ENCODE measurements at places on chromosomes 6 and 20.
A peak's percentile ranks its signal among the peaks of the same experiment; 100 is the strongest.

DNA sequence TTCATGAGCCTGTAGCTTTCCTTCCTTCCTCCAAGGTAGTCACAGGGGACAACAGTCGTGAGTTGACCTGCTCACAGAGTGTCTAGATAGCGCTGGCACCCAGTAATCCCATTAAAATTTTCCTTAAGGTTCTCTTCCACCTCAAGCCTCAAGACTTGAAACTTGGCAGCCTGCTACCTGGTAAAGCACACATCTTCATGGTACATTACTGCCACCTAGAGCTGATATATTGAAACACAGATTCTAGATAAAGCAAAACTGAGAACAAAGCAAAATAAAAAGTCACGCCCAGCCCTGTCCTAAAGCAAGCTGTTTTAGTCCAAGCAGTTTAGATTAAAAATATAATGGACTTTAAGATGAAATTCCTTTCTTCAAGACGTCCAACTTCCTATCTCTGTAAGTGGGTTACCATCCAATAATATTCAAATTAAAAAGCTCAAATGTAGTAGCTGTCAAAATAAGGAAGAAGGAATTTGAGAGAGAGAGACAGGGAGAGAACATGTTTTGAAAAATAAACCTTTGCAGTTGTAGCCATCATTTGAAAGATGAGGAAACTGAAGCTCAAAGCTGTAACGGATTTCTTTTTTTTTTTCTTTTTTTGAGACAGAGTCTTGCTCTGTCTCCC, 50.7 kb upstream of the CD83 start:
- peak; percentile 59 for DNase-seq

DNA sequence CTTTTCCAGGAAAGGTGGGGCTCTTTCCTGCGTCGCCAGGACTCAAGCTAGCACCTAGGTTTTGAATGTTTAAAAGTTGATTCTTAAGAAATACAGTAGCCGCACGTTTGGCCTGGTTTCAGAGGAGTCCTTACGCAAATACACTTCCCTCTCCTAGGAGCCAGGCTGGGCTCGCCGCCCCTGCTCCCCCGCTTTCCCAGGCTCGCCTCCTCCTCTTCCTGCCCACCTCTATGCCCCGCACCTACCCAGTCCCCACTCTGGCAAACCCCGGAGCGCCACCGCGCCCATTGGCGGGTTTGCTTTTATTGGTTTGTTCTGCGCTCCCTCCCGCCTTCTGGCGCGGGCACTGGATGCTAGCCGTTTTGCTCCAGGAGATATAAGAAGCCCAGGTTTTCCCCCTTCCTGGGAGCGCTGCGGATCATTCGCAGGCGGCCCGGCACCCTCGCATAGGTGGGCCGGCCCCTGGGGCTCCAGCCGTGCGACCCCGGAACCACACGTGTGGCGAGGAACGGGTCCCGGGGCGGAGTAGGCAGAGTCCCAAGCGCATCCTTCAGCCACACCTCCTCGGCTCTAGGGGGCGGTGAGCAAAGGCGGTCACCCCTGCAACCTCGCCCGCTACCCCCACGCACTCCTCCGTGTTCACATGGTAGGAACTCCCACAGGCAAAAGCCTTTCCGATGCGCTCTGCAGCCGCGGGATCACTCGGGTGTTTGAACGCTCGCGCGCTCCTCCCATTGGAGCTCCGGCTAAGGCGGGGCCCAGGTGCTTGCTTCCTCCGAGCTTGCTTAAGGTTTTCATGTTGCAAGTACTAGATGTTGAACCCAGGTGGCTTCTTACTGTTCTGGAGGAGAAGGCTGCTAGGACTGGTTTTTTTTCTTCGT, 119.0 kb downstream of the RTN4IP1 start:
- peak; percentile 36 for DNase-seq

GRCh38 chr6:124964764-124965105, 2.5 kb downstream of the RNF217 start:
- DNase-seq = no peak

- DNase-seq = peak; percentile 96
Observed at GRCh38 chr20:38418509-38419204, 16.5 kb downstream of the SNHG17 start.

DNA sequence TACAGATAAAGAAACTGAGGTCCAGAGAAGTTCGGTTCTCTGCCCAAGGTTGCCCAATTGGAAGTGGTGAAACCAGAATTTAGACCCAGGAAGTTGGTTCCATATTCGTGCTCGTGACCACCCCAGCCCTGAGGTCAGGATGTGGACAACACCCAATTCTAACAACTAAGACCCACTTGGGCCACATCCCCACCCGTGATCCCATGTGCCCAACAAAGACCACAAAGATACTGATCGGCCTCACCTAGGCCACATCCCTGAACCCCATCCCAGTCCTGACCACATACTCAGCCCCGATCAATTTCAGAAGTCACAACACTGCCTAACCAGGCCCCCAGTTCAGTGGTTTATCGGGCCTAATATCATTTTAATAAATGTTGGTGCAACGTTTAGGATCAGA, 138.4 kb downstream of the PREX1 start:
- no peak for DNase-seq

GRCh38 chr20:44646023-44646640, 5.4 kb downstream of the ADA start:
- no peak for DNase-seq

- no peak for DNase-seq
Observed at GRCh38 chr20:890666-891057, 25.5 kb downstream of the ANGPT4 start.

DNA sequence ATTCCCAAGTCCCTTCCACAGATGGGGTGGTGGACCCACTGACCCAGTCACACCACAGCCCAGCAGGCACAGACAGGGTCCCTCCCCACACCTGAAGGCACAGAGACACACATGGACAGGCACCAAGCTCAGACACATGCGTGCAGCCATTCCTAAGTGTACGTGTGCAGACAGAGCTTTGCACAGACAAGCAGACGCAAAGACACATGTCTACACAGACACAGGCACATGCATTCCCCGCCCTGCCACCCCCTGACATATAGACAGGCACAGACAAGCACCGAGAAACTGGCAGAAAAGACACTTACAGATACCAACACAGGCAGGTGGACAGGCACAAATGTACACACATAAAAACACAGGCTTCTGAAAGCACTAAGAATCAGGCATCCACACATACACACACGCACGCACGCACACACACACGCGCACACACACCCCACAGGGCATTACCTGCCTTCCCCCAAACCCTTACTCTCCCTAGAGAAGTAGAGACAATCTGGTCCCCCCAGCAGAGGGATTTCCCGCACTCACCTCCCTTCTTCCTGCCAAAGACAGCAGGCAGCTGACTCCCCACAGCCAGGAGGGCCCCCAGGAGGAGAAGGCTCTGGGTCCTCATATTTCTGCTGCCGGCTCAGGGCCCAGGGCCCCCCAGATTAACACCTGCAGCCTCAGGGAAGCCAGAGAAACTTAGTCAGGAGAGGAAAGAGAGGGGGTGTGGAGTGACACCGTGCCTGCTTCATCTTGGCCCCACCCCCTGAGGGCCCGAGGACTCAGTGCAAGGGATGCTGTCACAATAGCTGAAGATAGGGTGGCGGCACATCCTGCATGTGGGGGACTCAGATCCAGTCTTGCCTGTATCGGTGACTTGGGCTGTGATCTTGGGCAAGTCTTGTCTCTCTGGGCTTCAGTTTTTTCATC, at the start of gene WFDC5:
Gene WFDC5 (minus strand): TSS at position 710 of the 921 bp plus-strand sequence. CDS start 91 bp downstream, at position 619.
- DNase-seq = no peak

DNA sequence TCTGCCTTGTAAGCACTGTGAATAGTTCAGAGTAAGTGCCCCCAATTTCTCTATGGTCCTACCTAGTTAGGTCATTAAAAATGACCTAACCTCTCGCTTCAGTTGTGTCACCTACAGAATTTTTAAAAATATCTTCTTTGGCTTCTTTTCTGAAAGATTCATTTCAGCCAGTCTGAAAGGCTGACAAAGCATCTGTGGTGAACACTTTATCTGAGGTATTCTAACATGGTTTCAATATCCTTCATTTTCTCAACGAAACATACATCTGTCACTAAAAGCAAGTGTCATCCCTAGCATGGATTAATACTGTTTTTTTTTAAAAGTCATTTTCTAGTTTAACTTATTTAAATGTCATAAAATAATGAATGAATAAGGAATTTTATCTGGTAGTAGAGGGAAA, 5.1 kb downstream of the DPM1 start:
- DNase-seq = no peak

DNA sequence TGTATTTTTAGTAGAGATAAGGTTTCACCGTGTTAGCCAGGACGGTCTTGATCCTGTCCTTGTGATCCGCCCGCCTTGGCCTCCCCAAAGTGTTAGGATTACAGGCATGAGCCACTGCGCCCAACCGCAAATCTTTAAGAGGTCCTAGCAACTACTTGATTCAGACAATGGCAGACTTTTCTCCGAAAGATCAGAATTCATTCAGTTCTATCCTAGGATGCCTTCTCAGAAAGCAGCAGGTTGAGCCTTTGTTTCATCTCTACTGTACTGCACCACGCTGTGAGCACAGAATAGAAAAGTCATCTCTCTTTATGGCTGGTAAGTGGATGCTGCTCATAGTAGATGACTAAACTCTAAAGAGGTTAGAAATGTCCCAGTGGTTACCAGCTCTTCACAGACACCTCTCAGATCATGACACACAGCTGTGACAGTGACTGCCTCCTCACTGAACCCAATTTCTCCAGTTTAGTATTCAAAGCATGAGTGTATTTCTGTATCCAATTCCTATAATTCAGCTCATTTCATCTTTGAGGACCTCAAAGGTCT, 6.0 kb upstream of the HSF2 start:
- DNase-seq = no peak

GRCh38 chr20:33252460-33252859, 16.7 kb downstream of the BPIFA1 start:
- no peak for DNase-seq

- DNase-seq = no peak
Observed at GRCh38 chr20:16209951-16210361, 363.3 kb downstream of the KIF16B start.

DNA sequence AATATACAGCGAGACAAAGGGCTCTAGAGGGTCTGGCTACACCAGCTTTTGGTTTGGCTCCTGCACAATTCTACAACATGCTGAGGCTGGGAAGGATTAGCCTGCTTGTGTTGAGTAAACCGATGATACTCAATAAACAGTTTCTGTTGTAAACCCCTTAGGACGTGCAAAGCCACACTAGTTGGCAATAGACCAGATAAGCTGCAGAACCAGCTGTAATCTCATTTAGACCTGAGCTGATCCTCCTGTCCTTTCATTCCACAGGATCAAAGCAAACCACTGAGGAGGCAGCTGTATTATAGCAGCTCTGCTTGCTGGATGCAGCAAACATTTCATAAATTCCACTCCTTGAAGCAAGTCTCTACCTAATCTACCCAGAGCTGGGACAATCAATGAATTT, 79.7 kb downstream of the MMS22L start:
- DNase-seq = peak; percentile 74

GRCh38 chr6:82410151-82410648, 46.6 kb downstream of the TPBG start:
- no peak for DNase-seq

DNA sequence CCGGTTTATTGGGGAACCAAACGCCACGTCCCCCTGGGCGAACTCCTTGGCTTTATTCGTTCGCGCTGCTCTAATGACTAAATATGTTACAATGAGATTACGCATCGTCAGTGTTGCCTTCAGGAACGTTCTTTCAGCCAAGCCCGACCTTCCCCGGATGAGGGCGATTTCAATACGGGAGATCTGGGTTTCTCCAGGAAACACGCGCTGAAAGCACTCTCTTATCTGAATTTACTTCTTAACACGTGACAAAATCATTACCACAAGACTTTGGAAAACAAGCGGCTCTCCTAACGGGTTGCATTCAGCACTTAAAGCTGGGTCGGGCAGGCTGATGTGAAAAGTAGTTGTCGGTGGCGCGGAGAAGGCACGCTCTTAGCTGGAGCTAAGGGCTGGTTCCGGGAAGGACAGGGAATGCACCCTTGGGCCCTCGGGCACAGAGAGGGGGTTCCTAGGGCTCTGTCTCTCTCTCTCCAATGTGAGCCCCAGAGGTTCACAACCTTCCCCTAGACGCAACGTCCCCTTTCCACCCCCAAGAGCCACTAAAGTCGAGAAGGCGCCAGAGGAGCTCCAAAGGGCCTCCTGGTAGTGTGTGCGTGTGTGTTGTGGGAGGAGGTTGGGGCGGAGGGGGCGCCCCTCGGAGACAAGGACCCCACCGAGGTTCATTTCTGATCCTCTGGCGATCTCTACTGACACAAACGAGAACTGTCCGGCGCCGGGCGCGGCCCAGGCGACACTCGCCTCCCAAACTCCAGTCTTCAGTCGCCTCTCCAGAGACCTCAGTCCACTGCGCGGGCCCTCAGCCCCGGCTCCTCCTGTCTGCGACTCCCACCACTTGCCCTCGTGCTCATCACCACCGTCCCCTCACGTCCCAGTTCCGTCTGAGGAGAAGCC, 7.1 kb upstream of the NKX2-2 start:
- no peak for DNase-seq

DNA sequence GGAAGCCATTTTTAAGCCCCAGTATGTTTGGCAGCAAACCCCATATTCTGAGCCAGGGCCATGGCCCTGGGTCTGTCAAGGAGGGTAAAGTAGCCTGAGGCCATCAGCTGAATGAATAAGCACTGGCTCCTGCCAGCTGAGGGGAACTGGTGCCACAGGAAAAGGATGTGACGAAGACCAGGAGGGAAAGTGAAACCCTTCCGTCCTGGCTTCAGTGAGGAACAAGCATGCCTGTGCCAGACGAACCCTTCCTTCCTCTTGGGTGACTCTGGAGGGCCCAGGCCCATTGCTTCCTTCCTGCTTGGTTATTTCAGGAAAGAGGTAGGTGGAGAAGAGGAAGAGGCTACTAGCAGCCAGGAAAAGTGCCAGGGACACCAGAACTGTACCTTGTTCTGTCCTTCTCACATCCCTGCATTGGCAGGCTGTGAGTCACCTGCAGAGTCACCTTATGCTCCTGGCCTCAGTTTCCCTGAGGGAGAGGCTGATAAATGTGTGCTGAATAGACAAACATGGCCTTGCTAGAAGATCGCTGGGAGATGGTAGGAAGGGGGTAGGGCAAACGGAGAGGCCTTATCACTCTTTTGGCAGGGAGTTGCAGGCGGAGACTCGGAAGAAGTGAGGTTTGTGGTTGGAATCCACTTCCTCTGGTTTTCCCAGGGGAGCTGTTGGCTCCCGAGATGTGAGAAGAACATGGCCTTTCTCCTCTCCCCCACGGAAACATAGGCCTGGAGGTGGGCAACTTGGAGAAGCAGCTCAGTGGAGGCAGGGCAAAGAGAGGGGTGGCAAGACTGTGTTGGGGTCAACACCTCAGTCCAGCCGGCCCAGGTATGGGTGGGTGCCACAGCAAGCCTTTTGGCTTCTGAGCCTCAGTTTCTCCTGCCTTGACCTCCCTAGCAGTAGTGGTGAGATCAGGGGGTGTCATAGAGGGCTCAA, 37.4 kb downstream of the COX4I2 start:
- DNase-seq = no peak

GRCh38 chr6:111855753-111856152, 17.5 kb downstream of the FYN start:
- no peak for DNase-seq
